ENCODE measurements at places on chromosomes 7 and 10.

GRCh38 chr7:7535691-7536090 is at the start of gene COL28A1:
Gene COL28A1 (minus strand): TSS chr7:7535873. CDS start chr7:7532875, 2,998 bp downstream.
- no peak for DNase-seq

DNA sequence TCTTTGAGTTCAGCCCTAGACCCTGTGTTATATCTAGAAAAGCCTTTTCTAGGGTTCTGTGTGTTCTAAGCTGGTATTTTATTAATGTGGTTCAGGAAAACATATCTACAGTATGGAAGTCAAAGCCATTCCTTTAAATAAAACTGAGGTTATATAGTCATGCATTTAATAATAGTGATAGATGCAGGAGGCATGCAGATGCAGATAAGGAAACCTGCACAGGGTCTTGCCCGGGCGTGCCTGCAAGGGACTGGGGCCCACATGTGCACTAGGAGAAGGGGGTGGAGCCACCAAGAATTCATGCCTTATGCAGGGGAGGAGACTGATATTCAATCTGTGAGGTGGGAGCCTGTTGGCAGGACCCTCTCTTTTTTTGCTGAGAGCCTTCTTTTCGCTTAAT is 171.5 kb downstream of the PRPF18 start:
- no peak for DNase-seq

GRCh38 chr10:107561136-107561650 is 396.7 kb upstream of the SORCS1 start:
- DNase-seq = no peak

DNA sequence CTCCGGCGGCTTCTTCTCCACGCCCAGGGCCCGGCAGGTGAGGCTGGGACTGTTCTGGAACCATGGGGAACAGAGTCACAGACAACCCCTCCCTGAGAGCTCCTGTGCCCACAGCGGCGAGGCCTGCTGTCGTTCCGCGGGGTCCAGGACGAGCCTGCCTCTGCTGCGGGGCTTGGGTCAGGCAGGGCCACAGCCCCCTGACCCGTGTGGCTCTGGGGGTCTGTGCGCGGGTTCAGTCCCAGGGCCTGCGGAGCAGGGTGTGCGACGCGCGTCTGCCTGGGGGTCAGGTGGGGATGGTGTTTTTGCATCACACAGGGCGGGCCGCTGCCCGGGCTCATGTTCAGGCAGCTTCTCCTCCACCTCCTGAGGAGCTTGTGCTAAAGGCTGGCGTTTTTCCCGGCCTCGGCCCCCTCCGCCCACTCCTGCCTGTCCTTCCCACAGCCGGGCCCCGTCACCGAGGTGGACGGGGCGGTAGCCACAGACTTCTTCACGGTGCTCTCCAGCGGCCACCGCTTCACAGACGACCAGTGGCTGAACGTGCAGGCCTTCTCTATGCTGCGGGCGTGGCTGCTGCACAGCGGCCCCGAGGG is 8.4 kb downstream of the AP5Z1 start:
- DNase-seq = no peak

DNA sequence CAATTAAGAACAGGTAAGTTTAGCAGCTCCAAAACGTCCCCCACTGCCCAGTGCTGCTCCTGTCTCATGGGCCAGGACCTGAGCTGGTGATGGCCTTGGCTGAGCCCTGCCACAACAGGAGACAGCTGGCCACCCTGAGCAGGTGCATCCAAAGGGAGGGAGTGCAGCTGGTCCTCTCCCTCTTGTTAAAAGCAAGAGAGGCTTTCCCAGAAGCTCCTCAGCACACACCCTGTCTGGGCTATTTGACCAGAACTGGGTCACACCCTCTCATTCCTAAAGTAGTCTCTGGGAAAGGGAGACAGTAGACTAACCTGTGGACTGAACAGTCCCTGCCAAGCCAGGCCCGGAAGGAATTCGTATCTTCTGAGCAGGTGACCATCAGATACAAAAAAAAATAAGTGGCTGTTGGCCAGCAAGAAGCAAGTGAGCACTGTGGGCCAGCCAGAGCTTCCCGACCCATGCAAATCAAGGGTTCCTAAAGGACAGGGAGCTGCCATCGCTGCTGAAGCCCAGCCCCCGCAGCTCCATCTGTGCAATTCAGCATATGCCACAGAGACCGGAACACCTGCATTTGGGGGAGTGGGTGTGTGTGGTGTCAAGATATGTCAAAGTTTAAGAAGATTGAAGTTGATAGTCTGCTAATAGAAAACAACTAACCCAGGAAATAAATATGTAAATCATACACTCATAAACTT is 2.1 kb upstream of the TMEM72 start:
- DNase-seq = no peak

- no peak for DNase-seq
Observed at GRCh38 chr10:78774614-78774998, 294.2 kb upstream of the ZMIZ1 start.

GRCh38 chr10:100978901-100979195 is 8.4 kb downstream of the MRPL43 start:
- DNase-seq = no peak

DNA sequence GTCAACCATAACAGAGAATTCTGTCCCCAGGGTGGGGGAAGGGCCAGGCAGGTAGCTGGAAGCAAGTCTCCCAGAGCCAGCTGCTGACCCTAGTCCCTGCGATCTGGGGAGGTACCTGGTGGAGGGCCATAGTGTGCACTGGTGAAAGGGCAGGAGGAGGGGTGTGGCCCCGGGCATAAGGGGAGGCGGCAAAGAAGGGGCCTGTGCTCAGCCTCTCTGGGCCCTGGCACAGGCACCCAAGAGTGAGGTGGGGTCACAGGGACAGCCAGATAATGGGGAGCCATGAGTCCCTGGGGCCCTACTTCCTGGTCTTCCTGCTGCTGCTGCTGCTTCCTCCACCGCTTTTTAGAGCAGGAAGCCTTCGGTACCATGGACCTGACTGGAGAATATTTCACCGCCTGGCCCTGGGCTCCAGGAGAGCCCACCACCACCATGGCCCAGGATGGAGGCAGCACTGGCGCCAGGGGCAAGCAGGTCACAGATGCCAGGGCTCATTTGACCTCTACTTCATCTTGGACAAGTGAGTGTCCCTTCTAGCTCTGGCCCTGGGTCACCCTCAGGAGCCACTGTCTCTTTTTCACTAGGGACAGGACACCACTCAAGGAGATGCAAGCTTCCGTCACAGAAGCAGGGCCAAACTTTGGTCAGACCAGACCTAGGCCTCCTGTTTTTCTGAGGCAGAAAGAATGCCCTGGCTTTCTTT is at the start of gene ANTXRL:
TSS of gene ANTXRL (plus strand) at position 7 of the 703 bp plus-strand sequence. CDS start at position 273, 266 bp downstream.
- no peak for DNase-seq

GRCh38 chr10:131514454-131514853 is 202.9 kb upstream of the TCERG1L start:
- no peak for DNase-seq

Data from CD4-positive, alpha-beta T cell (primary cell).